AG09309 (cell line): ENCODE measurements at places on chromosomes 6 and 20.

DNA sequence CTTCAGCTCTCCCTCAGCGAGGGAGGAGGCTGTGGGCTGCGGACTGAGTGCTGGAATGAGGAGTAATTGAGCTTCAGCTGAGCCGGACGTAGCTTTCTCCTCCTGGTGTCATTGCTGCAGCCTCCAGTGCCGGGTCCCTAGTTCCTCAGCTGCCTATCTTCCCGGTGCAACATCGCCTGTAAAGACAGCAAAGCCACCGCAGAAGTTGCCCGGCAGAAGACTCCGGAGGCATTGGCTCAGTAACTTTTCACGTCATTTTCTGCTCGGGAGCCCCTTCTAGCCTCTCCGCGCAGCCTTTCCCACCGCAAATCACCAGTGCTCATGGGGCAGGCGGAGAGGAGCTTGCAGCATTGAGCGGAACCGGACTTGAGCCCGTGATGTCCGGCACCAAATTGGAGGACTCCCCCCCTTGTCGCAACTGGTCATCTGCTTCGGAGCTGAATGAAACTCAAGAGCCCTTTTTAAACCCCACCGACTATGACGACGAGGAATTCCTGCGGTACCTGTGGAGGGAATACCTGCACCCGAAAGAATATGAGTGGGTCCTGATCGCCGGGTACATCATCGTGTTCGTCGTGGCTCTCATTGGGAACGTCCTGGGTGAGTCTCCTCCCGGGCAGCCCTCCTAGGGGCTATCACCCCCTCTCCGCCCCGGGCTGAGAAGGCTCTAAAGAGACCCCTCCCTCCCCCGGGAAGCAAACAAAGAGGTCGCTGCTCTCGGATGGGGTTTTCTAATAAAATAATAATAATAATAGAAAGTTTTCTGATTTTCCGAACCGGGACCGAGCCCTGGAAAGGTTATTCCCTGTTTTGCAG lies at the start of gene HCRTR2:
TSS of gene HCRTR2 (plus strand) at position 305 of the 816 bp plus-strand sequence. CDS start at position 378, 73 bp downstream.
- no peak for DNase-seq

GRCh38 chr20:46757754-46758678 lies 48.6 kb downstream of the SLC2A10 start:
- DNase-seq, result no peak

DNA sequence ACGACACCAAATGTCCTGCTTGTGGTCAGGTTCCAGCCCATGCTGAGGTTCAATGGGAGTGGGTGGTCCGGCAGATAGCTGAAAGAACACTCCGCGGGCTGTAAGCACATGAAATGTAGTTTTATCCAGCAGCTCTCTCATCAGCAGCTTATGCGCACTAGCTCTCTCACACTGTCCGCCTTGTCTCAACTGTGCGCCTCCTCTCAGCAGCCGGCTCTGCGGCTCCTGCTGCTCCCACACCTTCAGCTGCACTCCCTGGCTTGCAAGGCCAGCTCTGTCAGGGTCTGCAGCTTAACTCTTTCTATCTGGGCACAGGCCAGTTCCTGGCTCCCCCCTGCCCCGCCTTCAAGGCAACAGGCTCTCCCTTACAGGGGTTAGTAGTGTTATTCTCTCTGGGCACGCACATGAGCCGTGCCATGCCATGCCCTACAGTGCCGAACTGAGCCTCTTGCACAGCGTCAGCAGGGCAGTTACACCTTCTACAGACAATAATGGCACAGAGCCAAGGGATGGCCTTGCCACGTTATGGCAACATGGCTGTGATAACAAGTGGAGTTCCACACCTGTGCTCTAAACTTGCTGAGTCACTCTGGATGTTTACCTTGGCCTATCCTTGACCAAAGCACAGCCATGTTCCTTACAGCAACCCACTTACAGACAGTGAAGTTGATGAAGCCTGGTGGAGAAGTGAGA lies 84.0 kb upstream of the LRFN2 start:
- no peak for DNase-seq

DNA sequence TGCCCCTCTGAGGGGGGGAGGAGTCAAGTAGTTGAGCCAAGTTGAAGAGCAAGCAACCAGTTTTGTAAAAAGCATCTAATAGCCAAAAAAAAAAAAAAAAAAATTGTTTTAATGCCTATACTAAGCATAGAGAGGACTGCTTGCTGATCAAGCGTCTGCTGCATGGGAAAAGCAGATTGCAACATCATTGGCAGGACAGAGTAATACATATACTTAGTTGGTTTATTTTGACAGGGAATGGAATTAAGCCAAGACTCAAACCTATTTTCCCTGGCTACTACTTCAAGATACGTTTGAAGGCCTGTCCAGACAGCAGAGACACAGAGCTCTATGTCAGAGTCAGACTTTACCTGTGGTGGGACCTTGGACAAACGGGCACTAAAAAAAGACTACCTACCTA lies 120.5 kb downstream of the RTN4IP1 start:
- DNase-seq, result no peak

DNA sequence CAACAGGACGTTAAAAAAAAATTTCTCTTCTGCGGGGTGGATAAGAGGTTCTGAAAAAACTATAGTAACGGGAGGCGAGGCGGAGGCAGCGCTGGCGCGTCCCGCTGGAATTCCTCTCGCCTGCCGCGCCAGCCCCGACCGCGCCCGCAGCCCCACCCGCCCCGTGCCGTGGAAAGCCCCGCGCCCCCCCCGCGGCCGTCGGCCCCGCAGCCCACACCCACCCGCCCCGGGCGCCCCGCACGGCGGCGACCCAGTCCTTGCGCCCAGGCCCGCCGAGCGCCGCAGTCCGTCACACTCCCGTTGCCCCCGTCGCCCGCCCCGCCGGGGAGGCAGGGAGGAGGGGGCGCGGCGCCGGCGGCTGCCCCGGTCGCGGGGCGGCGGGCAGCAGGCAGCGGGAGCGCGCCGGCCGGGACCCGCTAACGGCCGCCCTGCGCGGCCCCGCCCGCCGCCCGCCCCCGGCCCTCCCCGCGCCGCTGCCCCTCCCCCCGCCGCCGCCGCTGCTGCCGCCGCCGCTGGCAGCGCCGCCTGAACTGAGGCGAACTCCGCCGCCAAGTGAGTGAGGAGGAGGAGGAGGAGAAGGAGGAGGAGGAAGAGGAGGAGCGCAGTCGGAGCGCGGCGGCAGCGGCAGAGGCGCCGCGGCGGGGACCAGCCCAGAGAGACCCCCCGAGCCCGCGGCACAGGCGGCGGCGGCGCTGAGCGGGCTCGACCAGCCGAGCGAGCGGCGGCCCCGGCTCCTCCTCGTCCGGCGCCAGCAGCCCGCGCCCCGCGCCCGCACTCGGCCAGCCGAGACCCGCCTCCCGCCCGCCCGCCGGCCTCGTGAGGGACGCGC lies at the start of gene QKI:
TSS of gene QKI (plus strand) at position 602 of the 829 bp plus-strand sequence. CDS start 476 bp downstream, outside the sequence.
- no peak for DNase-seq

DNA sequence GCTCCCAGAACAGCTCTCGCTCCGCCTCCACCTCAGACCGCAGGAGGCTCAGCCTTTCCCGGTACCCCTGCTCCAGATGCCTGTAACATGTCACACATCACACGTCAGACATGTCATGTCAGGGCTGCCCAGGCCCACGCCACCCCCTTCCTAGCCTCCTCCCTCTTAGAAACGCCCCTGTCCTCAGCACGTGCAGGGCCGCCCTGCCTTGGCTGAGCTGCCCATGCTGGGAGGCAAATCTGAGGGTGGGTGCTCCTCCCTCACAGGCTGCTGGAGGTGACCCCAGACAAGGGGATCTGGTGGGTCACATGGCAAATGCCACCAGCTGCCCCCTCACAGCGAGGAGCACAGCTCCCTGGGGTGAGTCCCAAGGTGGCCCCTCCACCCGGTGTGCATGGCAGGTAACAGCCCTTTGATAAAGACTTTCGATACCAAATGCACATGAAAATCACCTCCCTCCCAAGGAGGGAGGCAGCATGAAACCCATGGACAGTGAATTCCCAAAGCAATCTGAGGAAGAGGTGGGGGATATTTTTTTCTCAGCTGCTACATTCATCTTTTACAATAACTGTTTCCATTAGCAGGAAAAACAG lies 84.1 kb downstream of the GINS1 start:
- DNase-seq, result no peak

- DNase-seq, result no peak
Observed at GRCh38 chr6:133170602-133171001, 70.6 kb upstream of the EYA4 start.

DNA sequence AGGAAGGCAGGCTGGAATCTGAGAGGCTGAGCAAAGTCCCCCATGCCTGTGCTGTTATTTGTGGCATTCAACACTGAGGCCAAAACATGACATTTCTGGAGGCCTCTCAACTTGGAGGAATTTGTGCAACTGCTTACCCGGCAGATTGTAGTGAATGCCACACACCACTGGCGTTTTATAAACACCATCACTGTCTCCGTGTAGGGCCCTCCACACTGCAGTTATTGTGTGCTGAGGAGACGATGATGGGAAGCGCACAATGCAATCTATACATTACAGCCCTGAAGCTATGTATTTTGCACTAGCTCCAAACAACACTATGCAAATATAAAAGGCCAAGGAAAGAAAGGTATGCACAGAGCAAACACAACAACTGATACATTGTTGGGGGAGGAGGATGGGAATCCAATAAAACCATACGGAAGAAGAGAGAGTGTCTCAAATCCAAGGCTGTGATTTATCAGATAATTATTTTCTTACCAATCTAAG lies 106.5 kb downstream of the SMLR1 start:
- DNase-seq, result no peak

DNA sequence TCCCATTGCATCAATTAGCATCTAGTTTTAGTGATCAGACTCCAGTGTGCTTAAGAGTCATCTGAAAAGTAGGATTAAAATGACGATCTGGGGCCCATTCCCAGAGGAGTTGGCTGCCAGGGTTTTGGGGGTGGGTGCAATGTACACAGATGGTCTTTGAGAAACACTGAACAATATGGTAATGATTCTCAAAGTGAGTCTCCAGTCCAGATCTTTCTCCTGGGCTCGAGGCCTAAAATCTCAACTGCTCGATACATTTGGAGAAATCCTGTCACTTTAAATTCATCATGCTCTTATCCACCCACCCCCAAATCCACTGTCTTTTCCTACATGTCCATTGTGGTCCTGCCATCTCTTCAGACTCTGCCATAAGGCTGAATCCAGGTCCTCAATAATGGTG lies 80.7 kb upstream of the MYLIP start:
- DNase-seq, result no peak

- DNase-seq, result no peak
Observed at GRCh38 chr6:142296975-142297604, 4.7 kb upstream of the ADGRG6 start.

DNA sequence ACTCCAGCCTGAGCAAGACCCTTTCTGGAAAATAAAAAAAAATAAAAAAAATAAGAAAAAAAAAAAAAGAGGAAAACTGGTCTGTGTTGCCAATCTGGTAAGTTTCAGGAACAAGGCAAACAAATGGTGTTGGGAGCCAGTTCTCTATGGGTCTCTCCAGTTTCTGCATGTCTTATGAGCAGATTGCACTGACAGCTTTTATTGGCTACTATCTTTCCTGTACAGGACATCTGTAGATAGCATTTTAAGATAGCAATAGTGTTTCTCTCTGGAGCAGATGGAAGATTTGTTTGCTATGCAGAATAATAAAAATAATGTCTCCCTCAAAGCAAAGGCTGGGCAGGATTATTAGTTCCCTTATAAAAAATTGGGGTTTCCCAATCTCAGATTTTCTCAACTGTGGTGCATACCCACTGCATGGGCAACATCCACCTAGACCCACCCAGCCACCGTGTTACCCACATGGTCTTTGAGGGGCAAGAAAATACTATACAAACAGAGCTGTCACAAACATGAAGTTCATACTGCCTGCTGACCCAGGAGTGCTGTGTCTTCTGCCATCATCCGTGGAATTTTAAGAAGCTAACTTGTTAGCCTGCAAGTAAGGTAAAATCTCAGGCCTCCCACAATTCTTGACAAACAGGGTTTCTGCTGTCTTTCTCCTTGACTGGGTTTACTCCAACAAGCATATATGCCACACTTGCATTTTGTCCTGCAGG lies 9.5 kb downstream of the GMDS start:
- no peak for DNase-seq

- no peak for DNase-seq
Observed at GRCh38 chr6:114100215-114100994, 129.5 kb upstream of the HDAC2 start.

DNA sequence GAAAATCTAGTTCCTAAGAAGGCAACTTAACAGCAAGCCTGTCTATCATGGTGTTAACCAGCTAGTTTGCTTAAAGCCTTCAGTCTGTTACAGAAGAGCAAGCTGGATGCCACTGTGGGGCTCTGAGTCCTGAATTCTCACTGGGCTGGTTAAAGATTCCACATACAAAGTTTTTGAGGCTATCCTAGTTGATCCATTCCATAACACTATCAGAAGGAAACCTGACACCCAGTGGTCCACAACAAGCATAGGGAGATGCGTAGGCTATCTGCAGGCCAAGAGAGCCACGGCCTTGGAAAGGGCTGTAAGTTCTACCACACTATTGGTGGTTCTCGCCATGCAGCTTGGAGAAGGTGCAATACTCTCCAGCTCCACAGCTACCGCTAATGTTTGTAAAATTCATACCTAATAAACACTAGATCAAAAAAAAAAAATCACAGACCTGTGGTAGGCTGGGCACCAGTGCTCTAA lies 420 bp upstream of the MCCD1 start:
- no peak for DNase-seq

DNA sequence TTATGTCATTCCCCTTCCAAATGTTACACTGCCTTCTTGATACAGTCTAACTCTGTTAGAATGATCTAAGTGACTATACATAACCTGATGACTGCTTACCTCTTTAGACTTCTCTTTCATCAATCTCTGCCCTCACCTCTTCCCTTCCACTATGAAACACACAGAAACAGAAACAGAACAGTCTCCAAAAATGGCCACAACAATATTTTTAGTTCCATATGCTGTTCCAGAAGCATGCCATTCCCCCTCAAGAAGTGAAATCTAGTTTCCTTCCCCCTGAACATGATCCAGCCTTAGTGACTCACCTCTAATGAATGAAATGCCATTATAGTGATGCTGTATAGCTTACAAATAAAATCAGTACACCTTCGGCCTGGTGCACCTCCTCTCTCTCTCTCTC lies 229.3 kb upstream of the TENT5A start:
- no peak for DNase-seq

- DNase-seq, result no peak
Observed at GRCh38 chr20:44215125-44215524, 4.6 kb upstream of the OSER1 start.

- no peak for DNase-seq
Observed at GRCh38 chr6:26064619-26065257, 22.5 kb upstream of the HFE start.

DNA sequence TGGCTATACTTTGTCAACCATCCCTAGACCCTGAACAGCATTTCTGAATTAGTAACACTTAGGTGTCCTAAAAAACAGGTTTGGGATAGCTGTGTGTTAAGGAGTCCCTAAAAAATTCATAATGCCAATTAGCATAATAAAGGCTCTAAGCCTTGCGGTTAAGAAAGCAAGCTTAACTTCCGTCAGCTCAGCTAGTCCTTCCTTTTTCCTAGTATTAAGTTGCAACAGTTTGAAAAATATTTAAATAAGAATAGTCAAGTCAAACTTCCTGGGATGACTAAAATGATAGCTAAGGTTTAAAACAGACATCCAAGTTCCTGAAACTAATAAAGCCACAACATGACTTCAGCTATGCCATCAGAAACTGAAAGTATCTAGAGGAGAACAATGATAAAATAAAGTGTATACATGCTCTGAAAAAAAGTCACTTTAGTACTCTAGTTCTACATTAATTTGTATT lies 3.5 kb downstream of the AKIRIN2 start:
- no peak for DNase-seq

- DNase-seq, result no peak
Observed at GRCh38 chr6:63395381-63395780, 75.6 kb upstream of the LGSN start.
